Stimulated activated CD4-positive, alpha-beta T cell treated with anti-CD3 and anti-CD28 coated beads, Interleukin-1b, Interleukin-23, amount 100 ng/mL, for 48 hours (primary cell): ENCODE measurements at places on chromosomes 5 and 9.
A peak's percentile ranks its signal among the peaks of the same experiment; 100 is the strongest.

GRCh38 chr9:71783120-71783523, 14.8 kb upstream of the CEMIP2 start:
- DNase-seq, result peak; percentile 89

DNA sequence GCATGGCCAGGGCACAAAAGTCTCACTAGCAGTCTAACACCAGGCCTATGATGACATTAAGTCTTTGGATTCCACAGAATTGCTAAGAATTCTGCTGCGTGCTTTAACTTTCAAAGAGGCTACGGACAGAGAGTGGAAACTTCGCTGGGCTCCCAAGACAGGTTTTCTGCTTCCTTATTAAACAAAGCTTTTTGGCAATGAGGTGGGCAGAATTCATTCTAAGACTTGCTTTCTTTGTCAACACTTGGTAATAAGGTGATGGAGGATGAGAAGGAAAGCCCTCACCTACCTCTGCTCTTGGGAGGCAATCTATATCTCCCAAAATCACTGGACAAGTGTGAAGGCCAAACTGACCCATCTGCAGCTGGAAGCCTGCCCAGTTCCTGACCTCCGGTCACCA, 231.9 kb downstream of the ATPSCKMT start:
- DNase-seq, result no peak

DNA sequence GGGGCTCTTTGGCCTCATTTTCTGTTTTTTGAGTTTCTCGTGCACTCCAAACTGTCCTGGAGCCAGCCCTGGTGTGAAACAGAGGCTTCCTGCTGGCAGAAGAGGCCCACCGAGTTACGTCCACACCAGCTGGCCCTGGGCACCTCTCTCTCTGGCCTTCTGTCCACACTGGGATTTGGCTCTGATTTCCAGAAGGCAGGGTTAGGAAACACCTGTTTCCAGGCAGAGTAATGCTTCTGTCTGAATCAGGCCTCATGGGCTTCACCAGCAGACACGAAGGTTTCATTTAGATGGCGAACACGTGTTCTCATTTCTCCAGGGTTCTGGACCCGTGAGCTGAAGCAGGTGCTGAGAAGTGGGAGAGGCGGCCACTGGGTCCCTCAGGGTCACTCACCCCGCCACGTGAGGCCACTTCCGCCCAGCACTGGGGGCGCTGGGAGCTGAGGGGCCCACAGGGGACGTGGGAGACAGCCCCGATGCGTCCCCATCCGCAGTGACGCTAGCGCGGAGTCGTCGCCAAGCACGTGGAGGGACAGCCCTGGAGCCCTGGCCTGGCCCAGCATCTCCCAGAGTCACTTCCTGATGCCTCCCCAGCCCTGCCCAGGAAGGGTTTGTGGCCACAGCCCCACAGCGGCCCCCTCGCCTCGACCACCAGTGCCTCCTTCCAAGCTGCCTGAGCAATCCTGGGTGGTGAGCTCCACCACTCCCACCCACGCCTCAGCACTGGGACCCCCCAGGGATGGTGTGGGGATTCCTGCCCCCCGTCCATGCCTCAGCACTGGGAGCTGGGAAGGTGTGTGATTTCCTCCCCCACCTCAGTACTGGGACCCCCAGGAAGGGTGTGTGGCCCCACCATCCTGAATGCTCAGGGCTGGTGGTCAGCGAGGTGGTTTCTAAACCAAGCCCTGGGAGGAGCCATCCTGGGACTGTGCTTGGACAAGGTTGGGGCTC, 4.9 kb upstream of the LRRC14B start:
- no peak for DNase-seq

GRCh38 chr5:117271656-117272055, 697.0 kb upstream of the SEMA6A start:
- DNase-seq, result no peak

GRCh38 chr5:98514215-98514614, 259.2 kb upstream of the RGMB start:
- DNase-seq, result no peak
